ENCODE measurements at places on chromosomes 2 and 18. TPM values are rescaled to one million over a fixed set of nuclear protein-coding genes. Genes with fewer than 3 reads are reported as not detected.

UPP2 gene
- total RNA-seq, result not detected

ATG16L1 gene
- total RNA-seq, result 20.0 TPM

GPR45 gene
- total RNA-seq, result not detected

GPR39 gene
- 0.47 TPM for total RNA-seq

KCNIP3 gene
- 8.3 TPM for total RNA-seq

CYP1B1 gene
- 55.6 TPM for total RNA-seq

MAB21L4 gene
- 2.4 TPM for total RNA-seq

DNA sequence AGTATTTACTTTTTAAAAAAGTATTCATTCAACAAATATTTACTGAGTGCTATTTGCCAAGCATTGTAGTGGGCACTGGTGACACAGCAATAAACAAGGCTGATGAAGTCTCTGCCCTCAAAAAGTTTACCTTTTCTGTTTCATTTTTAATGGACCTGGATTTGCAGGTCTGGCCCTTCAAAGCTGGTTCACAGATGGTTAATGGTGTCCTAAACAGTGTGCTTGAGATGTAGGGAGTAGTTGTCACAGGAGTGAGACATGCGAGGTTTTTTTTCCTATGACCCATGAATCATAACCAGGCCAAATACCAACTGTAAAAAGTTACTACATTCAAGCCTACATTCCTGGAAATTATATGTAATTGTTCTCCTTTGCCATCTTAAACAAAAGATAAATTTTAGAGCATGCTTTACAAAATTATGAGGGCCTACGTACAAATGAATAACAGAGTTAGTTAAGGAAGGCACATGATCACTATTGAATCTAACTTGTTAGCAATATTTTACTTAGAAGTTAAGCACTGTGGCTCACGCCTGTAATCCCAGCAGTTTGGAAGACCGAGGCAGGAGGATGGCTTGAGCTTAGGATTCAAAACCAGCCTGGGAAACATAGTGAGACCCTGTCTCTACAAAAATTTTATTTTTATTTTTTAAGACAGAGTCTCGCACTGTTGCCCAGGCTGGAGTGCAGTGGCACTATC lies 223.9 kb downstream of the MBD5 start:
- no peak for DNase-seq

DNA sequence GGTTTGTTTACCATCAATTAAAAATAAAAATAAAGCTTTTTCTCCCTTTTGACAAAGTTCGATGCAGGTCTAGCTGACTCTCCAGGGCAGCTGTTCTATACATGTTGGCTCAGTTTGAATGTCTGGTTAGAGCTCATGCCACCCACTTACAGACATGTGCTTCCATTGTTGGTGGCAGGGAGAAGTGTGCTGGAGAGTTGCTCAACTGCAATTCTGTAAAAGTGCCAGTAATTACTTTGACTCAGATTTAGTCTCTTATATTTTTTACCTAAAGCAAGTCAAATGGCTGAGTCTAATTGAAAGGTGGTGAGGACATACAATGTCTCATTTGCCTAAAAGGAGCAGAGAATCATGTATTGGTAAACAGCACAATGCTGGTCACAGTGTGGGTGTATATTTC lies 609.1 kb upstream of the SYT4 start:
- DNase-seq, result no peak

DNA sequence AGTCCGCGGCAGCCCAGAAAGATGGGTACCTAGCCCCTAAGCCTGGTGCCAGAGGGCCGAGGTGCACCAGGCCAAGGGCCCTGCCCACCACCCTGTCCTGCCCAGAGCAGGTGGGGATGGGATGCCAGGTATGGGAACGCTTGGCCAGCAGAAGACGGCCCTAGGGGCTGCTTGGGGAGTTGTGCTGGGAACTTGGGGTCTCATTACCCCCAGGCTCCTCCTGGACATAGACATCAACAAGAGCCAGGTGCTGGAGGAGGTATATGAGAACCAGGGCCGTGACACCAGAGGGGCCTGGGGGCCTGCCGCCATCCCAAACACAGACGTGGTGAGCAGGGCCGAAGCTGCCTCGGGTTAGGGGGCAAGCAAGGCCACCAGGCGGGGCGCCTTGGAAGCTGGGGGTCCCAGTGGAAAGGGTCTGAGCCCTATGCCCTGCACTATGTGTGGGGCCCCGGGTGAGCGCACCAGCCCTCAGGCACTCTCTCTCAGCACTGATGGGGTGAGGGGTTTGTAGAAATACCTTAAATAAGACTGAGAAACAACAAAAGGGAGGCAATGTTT lies 46.9 kb downstream of the FER1L5 start:
- DNase-seq, result no peak

GRCh38 chr2:227805578-227805977 lies 8.1 kb upstream of the CCL20 start:
- DNase-seq, result no peak

DNA sequence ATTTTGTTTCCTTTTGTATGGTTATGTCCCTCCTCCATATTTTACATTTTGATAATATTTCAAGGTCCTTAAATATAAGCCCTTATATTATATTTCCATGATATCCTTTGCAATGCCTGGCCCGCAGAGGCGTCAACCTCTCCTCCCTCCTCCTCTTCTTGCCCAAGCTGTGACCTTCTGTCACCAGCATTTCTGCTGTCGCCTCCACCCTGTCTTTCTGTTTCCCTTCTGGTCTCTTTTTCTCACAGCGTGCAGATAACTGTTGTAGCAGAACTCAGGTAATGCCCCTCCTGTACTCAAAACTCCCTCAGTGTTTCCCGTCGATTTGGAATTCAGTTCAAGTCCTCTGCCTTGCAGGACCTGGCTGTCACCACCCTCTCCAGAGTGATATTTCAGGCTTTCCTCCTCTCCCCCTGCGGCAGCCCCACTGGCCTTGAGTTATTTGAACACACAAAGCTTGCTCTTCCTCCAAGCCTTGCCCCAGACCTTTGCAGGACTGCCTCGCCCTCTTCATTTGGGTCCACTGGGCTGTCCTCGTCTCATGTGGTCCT lies 709.3 kb downstream of the DCDC2C start:
- DNase-seq, result no peak

GRCh38 chr2:176461098-176461808 lies 192.0 kb downstream of the MTX2 start:
- DNase-seq, result no peak

DNA sequence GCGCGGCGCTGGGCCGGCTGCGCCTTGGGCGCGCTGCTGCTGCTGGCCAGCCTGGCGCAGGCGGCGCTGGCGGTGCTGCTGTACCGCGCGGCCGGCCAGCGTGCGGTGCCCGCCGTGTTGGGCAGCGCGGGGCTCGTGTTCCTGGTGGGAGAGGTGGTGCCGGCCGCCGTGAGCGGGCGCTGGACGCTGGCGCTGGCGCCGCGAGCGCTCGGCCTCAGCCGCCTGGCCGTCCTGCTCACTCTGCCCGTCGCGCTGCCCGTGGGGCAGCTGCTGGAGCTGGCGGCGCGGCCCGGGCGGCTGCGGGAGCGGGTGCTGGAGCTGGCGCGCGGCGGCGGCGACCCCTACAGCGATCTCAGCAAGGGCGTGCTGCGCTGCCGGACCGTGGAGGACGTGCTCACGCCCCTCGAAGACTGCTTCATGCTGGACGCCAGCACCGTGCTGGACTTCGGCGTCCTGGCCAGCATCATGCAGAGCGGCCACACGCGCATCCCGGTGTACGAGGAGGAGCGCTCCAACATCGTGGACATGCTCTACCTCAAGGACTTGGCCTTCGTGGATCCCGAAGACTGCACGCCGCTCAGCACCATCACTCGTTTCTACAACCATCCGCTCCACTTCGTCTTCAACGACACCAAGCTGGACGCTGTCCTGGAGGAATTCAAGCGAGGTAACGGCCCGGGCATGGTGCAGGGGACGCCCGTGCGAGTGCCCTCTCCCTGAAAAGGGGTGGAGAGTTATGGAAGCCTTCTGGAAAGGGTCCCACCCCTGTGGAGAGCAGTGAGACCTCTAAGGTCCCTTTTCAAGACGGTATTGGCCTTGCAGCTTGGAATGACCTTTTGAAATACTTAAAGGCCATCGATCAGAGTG lies 1.0 kb downstream of the CNNM3 start:
- DNase-seq, result no peak

GRCh38 chr2:216635701-216636550 lies 2.7 kb downstream of the IGFBP2 start:
- no peak for DNase-seq

GRCh38 chr18:42373584-42373983 lies 418.6 kb downstream of the PIK3C3 start:
- DNase-seq, result no peak

DNA sequence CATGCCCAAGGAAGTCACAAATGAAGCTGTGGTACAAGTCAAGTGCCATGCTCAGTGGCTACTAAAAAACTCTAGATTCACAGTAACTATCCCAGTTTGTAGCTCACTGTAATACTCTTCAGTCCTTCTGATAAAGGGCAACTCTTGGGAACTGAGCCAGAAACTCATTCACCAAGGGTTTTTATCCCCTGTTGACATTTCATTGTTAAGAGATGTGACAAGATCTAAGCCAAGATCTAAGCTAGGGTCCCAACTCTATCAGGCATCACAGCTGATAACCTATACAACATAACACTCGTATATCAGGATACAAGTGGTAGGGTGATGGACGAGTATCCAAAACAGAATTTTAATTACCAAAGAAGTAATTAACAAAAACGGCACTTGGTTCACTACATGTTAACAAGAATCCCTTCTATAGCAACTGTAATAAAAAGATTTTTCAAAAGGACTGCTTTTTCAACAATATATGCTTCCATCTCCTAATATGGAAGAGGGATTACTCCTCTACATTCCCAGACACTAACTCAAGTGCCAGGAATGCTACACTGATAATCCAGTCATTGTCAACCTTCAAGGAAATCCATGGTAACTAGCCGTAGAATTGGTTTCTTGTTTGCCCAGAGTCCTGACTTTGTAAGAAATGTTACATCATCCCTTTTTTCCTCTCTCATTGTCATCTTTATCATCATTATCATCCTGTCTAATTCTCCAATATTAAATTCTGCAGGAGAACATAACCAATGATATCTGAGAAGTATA lies 111.7 kb downstream of the CDH2 start:
- DNase-seq, result no peak

DNA sequence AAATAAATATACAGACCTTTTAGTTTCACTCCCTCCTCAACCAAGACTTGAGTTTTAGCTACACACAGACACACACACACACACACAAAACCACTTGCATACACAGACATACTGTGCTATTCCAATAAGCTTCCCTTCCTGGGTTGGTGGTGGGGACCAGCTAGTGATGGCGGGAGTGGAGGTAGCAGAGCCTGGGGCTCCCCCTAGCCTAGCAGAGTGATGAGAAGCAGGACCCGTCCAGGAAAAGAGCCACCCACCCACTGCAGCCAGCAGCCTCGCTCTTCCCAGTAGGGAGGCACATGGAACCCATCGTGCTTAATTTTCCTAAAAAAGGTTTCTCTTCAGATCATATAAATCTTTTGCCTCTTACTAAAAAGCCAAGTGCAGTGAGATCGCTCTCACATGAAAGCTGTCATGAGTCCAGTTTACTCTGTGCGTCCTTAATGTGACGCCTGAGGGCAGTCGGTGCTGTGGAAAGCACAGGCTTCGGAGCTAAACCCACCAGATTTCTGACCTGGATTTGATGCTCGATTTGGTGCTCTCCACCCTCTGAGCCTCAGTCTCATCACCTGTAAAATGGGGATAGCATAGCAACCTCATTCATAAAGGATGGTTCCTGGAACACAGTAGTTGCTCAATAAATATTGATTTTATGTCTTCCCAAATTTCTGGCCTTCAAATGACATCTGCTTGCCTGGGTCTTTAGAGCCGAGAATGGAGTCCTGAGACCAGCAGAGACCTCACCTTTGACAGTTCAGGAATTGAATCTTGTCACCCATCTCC lies 60.1 kb upstream of the YWHAQ start:
- DNase-seq, result no peak

GRCh38 chr2:119468154-119468955 lies 36.7 kb downstream of the TMEM37 start:
- DNase-seq, result no peak

GRCh38 chr18:79952456-79952995 lies 1.1 kb upstream of the SLC66A2 start:
- DNase-seq, result no peak

DNA sequence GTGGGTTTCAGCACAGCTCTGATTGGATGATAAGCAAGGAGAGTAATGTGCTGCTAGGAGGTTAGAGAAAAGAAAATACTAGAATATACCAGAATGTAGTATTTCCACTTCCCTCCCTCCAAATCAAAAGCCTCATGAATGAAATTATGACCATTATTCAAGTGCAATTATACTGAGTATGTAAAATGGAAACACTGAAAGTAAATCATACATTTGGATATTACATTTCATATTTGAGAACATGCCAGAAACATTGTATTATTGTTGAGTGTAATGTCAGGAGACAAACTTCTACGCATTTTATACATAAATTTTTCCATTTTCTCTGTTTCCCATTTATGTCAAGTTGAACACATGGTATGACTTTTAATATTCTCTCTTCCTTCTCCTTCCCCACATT lies 942 bp upstream of the CETN1 start:
- no peak for DNase-seq

GRCh38 chr2:14903709-14904374 lies 271.3 kb downstream of the LRATD1 start:
- no peak for DNase-seq

DNA sequence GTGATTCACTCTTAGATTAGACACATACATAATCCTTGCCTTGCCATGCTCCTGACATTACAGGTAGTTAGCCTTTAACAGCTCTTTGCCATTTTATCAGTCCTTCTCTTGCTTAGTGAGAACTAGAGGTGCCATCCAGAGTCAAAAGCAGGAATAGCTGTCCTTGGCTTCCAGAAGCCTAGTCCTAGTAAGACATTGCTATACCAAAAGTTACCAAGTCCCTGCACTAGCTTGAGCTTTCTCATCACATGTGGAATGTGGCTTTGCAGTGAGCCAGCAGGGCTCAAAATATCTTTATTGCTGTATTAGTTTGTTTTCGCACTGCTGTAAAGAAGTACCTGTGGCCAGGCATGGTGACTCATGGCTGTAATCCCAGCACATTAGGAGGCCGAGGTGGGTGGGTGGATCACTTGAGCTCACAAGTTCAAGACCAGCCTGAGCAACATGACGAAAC lies 104.7 kb upstream of the NOSTRIN start:
- DNase-seq, result no peak

DNA sequence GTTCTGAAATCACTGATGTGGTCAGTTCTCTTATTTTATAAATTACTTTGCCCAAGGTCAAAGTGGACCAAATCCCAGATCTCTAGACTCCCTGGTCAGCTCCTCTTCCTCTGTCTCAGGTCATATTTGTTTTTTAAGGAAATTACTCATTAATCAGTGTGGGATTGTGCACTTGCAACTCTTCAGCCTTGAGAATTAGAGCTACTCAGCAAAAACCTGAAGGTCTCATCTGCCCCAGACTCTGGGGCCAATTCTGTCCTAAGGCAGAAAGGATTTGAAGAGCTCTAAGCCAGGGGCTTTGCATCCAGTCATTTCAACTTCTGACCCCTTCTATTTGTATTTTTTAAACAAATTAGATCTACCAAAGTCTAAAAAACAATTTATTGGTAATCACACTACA lies 17.7 kb upstream of the DCC start:
- DNase-seq, result no peak

DNA sequence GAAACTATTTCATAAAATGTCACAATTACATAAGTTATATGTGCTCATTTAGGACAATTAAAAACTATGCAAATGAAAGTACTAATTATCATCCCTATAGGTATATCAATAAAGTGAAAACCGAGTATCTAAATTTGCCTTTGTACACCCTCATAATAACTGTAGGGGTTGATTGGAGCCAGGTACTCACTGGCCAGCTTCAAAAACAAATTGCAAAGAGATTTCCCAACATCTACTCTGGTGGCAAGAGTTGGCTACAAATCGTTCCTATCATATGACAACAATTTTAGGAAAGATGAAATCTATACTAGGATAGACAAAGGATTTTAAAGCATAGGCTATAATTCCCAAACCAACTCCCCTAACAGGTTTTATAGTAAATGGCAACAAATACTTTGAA lies 556.4 kb downstream of the LRRTM4 start:
- DNase-seq, result no peak
